ENCODE measurements at places on chromosomes 11 and 22. TPM values are rescaled to one million over a fixed set of nuclear protein-coding genes. Genes with fewer than 3 reads are reported as not detected.

MMP3 gene
- total RNA-seq: not detected

ACRV1 gene
- 0.31 TPM for total RNA-seq

MUC6 gene
- total RNA-seq: not detected

RAG2 gene
- total RNA-seq: not detected

C11orf97 gene
- not detected for total RNA-seq

MS4A8 gene
- not detected for total RNA-seq

MTNR1B gene
- not detected for total RNA-seq

KRTAP5-7 gene
- total RNA-seq: not detected

RNF215 gene
- total RNA-seq: 28.5 TPM

SCUBE1 gene
- 59.8 TPM for total RNA-seq

KLHL35 gene
- 36.0 TPM for total RNA-seq

AQP11 gene
- 6.6 TPM for total RNA-seq

OR10A2 gene
- not detected for total RNA-seq

TSSK2 gene
- total RNA-seq: not detected

REXO2 gene
- total RNA-seq: 54.8 TPM

NLRP10 gene
- not detected for total RNA-seq

CBLIF gene
- total RNA-seq: not detected

TMEM121B gene
- 16.6 TPM for total RNA-seq

SMIM35 gene
- total RNA-seq: not detected

TBX10 gene
- not detected for total RNA-seq

POGLUT3 gene
- 6.3 TPM for total RNA-seq

PGR gene
- total RNA-seq: not detected

PLEKHB1 gene
- 5.9 TPM for total RNA-seq

LGALS12 gene
- total RNA-seq: not detected

NOL12 gene
- total RNA-seq: 16.3 TPM

Measured in parietal lobe (tissue), 2 donors.